ENCODE measurements at places on chromosomes 16 and 17.

DNA sequence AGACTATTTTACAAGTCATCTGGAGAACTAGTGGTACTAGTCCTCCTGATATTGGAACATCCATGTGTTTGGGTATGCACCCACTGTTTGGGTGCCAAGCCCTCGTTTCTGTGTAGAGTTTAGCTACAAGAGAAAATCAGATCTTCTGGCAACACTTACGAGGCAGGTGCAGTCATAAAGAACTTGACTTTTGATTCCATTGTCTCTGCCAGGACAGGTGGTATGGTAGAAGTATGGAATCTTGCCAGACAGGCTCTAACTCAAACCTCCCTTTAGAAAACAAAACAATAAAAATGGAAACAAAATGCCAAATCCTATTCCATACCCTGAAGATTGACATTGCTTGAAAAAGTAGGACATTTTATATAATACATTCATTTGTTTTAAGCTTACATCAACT, 16.0 kb downstream of the RNF43 start:
- DNase-seq: no peak

GRCh38 chr16:2450535-2450934, 9.4 kb upstream of the TEDC2 start:
- DNase-seq: no peak

DNA sequence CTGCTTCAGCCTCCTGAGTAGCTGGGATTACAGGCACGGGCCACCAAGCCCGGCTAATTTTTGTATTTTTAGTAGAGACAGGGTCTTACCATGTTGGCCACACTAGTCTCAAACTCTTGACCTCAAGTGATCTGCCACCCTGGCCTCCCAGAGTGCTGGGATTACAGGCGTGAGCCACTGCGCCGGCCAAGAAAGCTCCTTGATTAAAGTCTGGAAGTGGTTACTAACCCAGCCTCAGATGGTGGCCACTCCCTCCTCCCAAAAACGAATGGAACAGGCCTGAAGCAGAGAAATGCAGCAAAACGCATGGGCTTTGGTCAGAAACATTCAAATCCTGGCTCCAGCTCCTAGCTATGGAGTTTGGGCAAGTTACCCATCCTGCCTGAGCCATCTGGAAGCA, 11.3 kb downstream of the FKBP10 start:
- DNase-seq: no peak

GRCh38 chr17:57493171-57493570, 236.8 kb downstream of the MSI2 start:
- peak; percentile 41 for DNase-seq

DNA sequence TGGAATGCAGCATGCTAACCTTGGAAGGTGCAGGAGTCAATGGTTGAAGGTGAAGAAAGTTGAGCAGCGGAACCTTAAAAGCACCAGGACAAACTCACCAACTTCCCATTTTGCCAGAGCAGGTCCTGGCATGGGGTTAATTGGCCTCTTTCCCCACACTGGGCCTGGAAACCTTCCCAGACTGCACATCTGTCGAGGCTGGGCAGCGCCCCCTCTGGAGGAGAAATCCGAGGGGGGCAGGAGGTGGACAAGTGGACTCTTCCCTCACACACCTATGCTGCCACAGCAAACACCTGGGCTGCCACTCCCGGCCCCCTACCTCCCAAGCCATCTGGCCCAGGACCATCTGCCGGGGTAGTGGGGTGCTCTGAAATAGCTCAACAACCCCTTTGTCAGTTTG, 232.4 kb downstream of the CBLN1 start:
- DNase-seq: no peak

- no peak for DNase-seq
Measured at GRCh38 chr17:35912339-35912912, 18.1 kb downstream of the RDM1 start.

- no peak for DNase-seq
Measured at GRCh38 chr17:300881-301280, 51.7 kb downstream of the RPH3AL start.

- no peak for DNase-seq
Measured at GRCh38 chr16:59047114-59047513, 313.0 kb upstream of the GOT2 start.

DNA sequence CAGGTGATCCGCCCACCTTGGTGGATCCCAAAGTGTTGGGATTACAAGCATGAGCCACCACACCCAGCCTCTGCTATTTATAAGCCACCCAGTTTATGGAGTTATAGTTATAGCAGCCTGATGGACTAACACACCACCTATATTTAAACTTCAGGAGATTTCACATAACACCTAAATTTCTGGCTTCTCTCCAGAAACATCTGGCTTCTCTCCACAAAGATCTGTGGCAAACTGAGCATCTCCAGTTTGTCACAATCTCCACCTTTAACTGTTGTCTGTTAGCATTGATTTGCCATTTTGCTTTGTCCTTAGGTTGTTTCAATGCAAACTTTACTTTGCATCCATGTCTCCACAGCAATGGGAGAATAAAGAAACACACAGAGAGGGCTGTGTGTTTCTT, 39.6 kb downstream of the GDE1 start:
- no peak for DNase-seq

GRCh38 chr16:14444979-14445810, 184.9 kb downstream of the PARN start:
- DNase-seq: no peak

DNA sequence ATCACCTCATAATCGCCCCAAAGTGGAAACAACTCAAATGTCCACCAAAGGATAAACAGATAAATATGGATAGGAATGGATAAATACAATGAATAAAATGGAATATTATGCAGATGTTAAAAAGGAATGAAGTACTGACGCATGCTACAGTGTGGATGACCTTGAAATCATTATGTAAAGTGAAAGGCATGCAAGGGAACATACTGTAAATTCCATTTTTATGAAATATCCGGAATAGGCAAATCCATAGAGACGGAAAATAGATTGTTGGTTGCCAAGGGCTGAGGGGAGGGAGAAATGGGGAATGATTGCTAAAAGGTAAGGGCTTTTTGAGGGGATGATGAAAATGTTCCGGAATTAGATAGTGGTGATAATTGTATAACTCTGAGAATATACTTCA, 36.0 kb downstream of the STAT5B start:
- no peak for DNase-seq

GRCh38 chr16:64493709-64494108, 628.2 kb downstream of the CDH11 start:
- no peak for DNase-seq

GRCh38 chr16:75238132-75238852, 13.1 kb downstream of the BCAR1 start:
- no peak for DNase-seq

DNA sequence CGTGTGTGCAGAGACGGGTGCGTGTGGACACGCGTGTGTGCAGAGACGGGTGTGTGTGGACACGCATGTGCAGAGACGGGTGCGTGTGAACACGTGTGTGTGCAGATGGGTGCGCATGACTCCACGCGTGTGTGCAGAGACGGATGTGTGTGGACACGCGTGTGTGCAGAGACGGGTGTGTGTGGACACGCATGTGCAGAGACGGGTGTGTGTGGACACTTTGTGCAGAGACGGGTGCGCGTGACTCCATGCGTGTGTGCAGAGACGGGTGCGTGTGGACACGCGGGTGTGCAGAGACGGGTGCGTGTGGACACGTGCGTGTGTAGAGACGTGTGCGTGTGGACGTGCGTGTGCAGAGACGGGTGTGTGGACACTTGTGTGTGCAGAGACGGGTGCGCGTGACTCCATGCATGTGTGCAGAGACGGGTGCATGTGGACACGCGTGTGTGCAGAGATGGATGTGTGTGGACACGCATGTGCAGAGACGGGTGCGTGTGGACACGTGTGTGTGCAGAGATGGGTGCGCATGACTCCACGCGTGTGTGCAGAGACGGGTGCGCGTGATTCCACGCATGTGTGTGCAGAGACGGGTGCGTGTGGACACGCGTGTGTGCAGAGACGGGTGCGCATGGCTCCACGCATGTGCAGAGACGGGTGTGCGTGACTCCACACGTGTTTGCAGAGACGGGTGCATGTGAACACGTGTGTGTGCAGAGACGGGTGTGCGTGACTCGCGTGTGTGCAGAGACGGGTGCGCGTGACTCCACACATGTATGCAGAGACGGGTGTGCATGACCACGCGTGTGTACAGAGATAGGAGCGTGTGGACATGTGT, 1.6 kb upstream of the CD7 start:
- DNase-seq: no peak

GRCh38 chr17:3043737-3044365, 19.6 kb downstream of the OR1D5 start:
- no peak for DNase-seq

- no peak for DNase-seq
Measured at GRCh38 chr16:49886554-49887094, 30.7 kb upstream of the ZNF423 start.

- no peak for DNase-seq
Measured at GRCh38 chr16:51892293-51893007, 654.5 kb downstream of the TOX3 start.

GRCh38 chr16:6160871-6161270, 1063.3 kb upstream of the EEF2KMT start:
- no peak for DNase-seq

DNA sequence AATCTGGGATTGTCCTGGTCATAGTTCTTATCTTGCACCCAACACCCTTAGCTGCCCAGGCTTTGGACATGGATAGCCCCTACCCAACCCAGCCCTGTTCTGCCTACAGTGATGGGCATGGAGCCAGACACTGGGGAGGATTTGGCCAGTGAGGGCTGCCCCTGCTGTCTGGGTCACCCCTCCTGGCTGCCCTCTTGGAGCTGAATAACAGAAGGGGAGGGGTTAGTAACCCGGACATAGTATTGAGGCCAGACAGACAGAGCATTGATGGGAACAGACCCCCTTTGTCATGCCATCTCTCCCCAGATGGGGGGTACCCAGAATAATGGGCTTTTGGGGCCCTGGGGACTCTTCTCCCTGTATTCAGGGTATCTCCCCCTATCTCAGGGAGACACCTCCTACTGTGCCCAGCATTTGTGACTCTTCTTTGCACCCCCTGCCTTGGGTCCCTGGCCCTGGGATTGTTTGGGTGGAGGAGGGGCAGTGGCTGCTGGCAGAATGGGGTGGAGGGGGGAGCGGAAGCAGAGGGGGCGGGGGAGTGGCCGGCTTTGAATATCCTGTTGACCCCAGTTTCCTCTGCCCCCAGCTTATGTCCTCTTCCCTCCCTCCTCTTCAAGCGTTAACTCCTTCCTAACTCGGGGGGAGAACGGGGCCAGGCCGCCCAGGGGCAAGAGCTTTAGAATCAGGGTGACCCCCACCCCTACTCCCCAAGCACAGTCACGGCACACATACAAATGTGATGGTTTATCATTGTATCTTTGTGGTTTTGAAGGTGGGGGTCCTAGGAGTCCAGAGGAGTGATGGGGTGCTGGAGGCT, 17.0 kb downstream of the GJD3 start:
- DNase-seq: no peak

GRCh38 chr17:17749921-17750320, 68.7 kb downstream of the RAI1 start:
- DNase-seq: peak; percentile 70

DNA sequence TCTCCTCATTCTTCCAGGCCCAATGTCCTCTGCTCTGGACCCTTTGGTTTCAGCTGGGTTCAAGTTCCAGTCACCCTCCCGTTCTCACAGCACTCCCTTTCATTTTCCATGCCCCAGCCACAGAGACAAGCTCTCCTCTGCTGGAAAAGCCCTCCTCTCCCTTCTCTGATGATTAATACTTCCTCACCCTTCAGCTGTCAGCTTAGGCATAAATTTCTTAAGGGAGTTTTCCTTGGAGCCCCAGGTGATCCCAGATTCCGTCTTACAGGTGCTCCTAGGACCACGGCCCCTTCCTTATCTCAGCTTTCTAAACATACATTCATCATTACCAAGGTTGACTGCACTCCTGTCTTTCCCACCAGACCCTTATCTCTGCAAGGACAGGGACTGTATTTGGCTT, 10.4 kb downstream of the CHAD start:
- DNase-seq: no peak

- DNase-seq: no peak
Measured at GRCh38 chr17:48330421-48330820, 99.6 kb downstream of the SKAP1 start.

DNA sequence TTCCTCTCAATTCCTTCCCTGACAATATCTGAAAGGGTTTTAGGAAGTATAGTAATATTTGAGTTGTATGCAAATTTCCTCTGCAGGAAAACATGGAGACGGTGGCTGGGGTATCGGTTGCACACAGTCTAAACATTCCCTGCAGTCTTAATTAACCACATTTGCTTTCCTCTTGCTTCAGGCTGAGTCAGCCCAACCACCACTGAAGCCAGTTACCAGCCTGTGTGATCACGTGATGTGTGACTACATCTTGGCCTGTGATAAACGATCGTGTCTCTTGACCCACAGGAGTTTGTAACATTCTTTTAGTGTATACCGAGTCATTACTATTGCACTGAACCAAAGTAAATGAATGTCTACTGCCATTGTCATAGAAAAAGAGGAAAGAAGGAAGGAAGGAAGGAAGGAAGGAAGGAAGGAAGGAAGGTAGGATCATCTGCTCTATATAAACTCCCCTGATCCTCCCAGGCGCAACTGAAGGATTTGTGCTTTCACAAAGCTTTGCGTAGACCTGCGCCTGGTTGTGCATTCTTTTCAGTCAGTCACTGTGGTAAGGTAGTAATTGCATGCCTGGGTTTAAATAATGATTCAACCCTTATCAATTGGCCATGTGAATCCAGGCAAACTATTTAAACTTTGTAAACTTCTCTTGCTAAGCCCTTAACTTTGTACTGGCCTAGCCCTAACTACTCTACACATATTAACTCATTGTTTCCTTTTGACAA, 280.6 kb upstream of the SALL1 start:
- DNase-seq: no peak

DNA sequence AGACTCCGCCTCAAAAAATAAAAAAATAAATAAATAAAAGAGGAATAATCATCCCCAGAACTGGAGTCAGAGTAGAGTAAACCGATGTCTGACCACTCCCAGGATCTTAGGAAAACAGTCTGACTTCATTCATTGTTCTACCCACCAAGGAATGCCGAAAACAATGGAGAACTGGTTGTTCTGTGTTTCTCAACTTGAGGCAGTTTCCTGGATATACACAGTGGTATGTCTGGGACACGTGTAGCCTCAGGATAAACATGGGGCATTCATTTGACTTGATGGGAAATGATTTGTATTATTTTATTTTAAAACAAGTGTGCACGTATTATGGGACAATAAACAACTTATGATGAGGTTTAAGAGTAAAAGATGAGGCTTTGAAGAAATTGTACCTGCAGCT, 32.8 kb upstream of the PAFAH1B1 start:
- DNase-seq: no peak

DNA sequence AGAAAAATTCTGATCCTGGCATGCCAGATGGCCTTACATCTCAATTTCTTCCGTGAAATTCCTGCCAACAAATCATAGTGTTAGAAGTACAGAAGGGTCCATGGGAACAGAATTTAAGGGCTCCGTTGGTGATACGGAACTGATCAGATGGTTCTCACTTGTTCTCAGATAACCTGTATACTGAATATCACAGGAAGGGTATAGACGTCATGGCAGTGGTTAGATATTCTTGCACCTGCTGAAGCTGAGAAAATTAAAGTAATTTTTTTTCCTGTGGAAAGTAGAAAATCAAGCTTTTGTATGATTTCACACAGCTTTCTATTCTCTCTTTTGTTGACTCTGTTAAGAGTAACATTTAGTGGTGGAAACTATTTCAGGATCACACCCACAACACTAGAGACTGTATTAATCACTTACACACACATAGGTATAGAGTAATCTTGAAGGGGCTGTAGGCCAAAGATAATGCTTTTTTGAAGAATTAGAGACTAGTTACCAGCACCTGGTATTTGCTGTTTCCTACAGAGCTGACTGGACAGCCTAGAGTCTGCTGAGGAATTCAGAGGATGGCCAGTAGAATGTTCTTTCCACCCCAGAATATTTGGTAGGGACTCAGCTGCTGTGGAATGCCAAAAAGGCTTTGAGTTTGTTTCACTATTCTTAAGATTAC, 7.5 kb downstream of the TENT4B start:
- no peak for DNase-seq

Data from GM10248 (cell line).